ENCODE measurements at places on chromosomes 6 and 20. TPM values are rescaled to one million over a fixed set of nuclear protein-coding genes. Genes with fewer than 3 reads are reported as not detected.

TRDN gene
- total RNA-seq, result not detected

FERMT1 gene
- total RNA-seq, result 4.9 TPM

HLA-G gene
- not detected for total RNA-seq

SLC17A4 gene
- not detected for total RNA-seq

LIME1 gene
- 6.7 TPM for total RNA-seq

KIFC1 gene
- total RNA-seq, result 75.8 TPM

DEFB124 gene
- total RNA-seq, result not detected

TMEM200A gene
- total RNA-seq, result 3.4 TPM

SIRPA gene
- 14.1 TPM for total RNA-seq

KCNB1 gene
- total RNA-seq, result not detected

SLA2 gene
- not detected for total RNA-seq

TREM2 gene
- not detected for total RNA-seq

ENPP1 gene
- 6.6 TPM for total RNA-seq

GPR6 gene
- total RNA-seq, result not detected

EYS gene
- total RNA-seq, result not detected

SLC22A2 gene
- total RNA-seq, result not detected

CALHM6 gene
- total RNA-seq, result 1.8 TPM

ZC2HC1B gene
- total RNA-seq, result not detected

ZDHHC14 gene
- total RNA-seq, result 3.4 TPM

RBPJL gene
- not detected for total RNA-seq

RAET1L gene
- total RNA-seq, result not detected

SIRPB2 gene
- not detected for total RNA-seq

BICRAL gene
- 2.7 TPM for total RNA-seq

TBXT gene
- total RNA-seq, result not detected

CUL7 gene
- 30.0 TPM for total RNA-seq

KIZ gene
- total RNA-seq, result 12.4 TPM

BPIFB1 gene
- not detected for total RNA-seq

CRIP3 gene
- not detected for total RNA-seq

EPB41L1 gene
- total RNA-seq, result 7.9 TPM

SEL1L2 gene
- not detected for total RNA-seq

KPNA5 gene
- total RNA-seq, result 3.1 TPM

PKIB gene
- total RNA-seq, result 0.59 TPM

HEY2 gene
- total RNA-seq, result not detected

KIAA0408 gene
- total RNA-seq, result 0.30 TPM

PXT1 gene
- total RNA-seq, result not detected

PSMF1 gene
- total RNA-seq, result 138 TPM

BACH2 gene
- 2.0 TPM for total RNA-seq

MROH8 gene
- total RNA-seq, result 0.89 TPM

CDH4 gene
- 10.8 TPM for total RNA-seq

OR2H2 gene
- total RNA-seq, result not detected

TTLL9 gene
- not detected for total RNA-seq

GABRR1 gene
- not detected for total RNA-seq

NKX2-2 gene
- not detected for total RNA-seq

SMLR1 gene
- total RNA-seq, result not detected

ADGRF1 gene
- not detected for total RNA-seq

MATN4 gene
- not detected for total RNA-seq

TCP11 gene
- 0.15 TPM for total RNA-seq

CRISP3 gene
- not detected for total RNA-seq

OR2B6 gene
- not detected for total RNA-seq
